ENCODE measurements at places on chromosomes 5 and 9. TPM values are rescaled to one million over a fixed set of nuclear protein-coding genes. Genes with fewer than 3 reads are reported as not detected.

DNA sequence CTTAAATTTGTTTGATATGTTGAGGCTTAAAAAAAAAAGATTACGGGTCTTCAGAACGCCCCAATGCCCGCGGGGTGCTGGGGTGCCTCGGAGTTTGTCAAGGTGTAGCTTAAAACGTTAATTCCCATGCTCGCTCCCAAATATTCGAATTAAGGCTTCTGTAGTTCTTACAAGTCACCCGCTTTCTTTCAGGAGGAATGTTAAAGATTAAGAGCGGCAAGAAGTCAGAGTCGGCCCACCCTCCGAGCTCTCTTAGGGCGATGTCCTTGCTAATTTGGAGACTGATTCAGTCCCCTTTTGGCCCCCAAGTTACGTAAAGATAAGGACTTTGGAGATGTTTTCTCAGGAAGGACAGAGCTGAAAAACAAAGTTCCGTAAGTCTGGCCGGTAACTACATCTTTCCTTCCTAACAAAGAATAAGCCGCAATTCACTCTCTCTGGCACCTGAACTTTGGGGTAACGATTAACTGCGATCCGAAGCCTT is 746 bp upstream of the NPM1 start:
- no peak for DNase-seq

GRCh38 chr5:133241179-133242092 is 189.6 kb downstream of the HSPA4 start:
- DNase-seq = no peak

DNA sequence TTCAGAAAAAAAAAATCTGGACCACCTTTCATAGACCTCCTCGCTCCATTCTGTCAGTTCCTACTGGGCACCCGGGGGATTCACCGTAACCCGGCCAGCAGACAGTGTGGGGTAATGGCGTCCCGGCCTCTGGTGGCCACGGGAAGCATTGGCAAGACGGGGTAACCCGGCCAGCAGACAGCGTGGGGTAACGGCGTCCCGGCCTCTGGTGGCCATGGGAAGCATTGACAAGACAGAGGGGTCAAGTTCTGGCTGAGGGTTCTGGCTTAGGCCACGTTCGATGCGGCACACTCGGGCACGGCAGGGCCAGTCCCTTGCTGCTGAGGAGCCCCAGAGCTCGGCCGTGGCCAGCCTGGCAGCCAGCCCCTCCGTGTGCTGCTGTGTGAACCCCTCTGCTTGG is 116.2 kb upstream of the RAPGEF1 start:
- no peak for DNase-seq

SLC6A18 gene
- not detected for total RNA-seq

DNA sequence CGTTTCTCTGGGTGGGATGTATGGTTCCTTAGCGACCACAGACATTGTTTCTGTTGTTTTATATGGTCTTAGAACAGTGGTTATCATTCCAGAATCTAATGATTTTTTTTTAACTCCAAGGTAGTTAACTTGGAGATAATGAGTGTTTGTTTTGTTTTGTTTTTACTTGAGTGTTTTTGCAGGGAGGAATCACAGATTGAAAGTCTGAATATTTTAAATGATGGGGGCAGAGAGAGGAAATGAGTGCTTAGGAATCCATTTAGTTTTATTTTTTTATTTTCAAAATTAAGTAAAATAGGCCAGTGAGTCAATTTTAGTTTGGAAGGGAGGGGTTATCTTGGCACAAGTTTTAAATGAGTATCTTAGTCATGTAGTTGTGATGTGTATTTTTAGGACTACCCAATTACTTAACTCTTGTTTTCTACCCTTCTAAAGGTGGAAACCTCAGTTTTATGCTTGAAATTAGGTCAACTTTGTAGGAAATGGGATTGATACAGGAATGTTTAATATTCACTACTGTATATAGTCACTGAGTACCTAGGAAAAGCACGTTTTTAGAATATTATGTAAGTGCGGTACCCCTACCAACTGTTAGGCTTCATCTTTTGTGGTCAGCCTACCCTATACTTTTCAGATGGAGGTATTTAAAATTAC is 2.0 kb downstream of the UBE2R2 start:
- no peak for DNase-seq

LCN15 gene
- not detected for total RNA-seq

PCDHA4 gene
- total RNA-seq = 0.40 TPM

GRCh38 chr5:138418444-138418843 is 20.4 kb upstream of the REEP2 start:
- no peak for DNase-seq

GRCh38 chr9:93826209-93826608 is 128.9 kb downstream of the BARX1 start:
- no peak for DNase-seq

GRCh38 chr9:104820336-104820735 is 56.4 kb downstream of the NIPSNAP3B start:
- DNase-seq = no peak

DNA sequence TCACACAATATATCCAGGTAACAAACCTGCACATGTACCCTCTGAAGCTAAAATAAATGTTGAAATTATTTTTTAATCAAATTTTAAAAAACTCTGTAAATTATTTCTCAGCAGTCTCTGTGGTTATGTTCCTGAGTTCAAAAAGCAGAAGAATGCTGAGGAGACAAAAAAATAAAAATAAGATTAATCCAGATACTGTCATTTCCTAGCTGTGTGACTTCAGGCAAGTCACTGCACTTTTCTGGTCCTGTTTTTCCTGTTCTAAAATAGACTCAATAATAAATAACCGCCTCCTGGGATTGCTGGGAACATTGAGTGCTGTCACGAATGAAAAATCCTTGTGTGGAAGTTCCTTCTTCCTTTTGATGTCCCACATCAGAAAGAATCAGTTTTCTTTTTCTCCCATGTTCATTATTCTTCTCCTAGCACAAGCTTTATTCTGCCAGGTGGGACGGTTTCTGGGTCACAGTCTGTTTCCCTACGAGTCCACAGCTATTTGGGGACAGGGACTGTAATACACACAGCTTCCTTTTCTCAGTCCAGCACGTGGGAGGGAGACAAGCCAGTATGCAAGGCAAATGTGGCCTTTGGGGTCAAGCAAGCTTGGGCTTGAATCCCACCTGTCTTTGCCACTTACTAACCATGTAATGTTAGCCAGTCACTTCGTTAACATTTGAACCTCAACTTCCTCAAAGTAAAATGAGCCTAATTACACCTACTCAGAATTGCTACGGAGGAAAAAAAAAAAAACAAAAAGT is 156.9 kb downstream of the TRIM32 start:
- peak; percentile 32 for DNase-seq

ELOVL7 gene
- total RNA-seq = not detected

IRX1 gene
- not detected for total RNA-seq

DNA sequence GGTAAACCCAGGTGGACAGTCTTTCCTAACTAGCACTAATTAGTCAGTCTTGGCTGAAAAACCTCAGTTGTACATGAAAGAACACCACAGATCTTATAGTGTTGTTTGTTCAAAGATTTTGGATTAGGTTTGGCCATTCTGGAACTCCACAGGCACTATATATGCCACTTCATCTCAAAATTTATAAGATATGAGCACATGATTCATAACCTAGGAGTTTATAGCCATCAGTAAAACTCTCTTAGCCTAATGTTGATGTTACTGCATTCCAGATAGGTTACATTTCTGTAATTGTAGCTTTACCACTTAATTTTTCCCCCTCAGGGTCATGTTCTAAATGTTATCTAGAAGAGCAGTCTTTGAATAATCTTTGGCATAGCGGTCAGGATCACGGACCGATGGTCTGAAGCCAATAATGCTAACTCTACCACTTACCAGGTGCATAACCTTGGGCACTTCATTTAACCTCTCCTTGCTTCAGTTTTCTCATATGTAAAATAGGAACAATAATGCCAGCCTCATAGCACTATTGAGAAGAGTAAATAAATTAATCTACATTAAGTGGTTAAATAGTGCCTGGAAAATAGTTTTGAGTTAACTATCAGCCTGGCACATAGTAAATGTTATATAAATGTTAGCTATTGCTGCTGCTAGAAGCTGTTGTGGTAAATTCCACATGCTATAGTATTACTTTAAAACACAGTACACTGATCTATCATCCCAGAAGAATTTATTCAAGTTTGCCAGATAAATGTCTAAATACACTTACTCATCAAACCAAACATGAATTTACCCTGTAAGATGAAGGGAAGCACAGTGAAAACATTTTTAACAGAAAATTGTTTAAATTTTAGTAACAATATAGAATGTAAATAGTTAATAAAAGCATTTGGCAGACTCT is 743.9 kb downstream of the NR2F1-AS1 start:
- DNase-seq = peak; percentile 46

SPATA6L gene
- 0.19 TPM for total RNA-seq

SREK1IP1 gene
- total RNA-seq = 5.8 TPM

Data from LHCN-M2 (cell line).